ENCODE measurements at places on chromosomes 12 and 14.

GRCh38 chr12:125149160-125150108, 84.2 kb downstream of the AACS start:
- DNase-seq = no peak

DNA sequence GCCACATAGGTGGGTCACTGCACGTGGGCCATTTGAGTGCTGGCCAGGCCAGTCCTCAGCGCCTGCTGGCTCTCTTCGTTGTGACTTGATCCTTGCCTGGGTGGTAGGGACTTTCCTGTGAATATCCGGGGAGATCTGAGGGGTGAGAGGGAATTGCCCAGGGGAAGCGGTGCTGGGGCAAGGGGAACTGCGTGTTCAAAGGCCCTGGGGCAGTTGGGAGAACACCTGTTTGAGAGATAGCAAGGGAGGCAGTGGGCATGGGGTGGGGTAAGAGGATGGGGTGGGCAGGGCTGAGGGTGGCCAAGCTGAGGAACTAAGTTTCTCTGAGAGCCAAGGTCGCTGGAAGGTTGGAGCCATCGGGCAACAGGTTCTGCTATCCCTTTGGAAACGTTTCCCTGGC, 25.0 kb downstream of the SETD1B start:
- DNase-seq = no peak

GRCh38 chr14:91870001-91870400, 2.7 kb upstream of the TC2N start:
- DNase-seq = no peak

GRCh38 chr12:80107221-80107620, 7.9 kb downstream of the OTOGL start:
- no peak for DNase-seq

DNA sequence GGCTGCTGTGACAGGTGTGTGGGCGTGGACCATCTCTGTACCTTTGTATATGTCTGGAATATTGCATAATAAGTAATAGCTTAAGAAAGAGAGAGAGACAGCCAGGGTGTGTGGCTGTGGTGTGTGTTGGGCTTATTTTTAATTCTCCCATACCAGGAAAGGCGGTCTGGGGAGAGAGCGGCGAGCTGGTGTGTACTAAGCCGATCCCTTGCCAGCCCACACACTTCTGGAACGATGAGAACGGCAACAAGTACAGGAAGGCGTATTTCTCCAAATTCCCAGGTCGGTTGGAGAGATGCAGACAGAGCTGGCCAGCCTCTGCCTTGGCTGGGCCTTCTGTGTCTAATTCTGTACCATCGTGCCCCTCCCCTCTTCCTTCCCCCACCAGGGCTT, 63.9 kb downstream of the AACS start:
- no peak for DNase-seq
